ENCODE measurements at places on chromosomes 6 and 20.

GRCh38 chr20:32810941-32811340 lies 8.8 kb upstream of the MAPRE1 start:
- no peak for DNase-seq

GRCh38 chr6:157034436-157035230 lies 257.5 kb downstream of the ARID1B start:
- peak; percentile 42 for DNase-seq

DNA sequence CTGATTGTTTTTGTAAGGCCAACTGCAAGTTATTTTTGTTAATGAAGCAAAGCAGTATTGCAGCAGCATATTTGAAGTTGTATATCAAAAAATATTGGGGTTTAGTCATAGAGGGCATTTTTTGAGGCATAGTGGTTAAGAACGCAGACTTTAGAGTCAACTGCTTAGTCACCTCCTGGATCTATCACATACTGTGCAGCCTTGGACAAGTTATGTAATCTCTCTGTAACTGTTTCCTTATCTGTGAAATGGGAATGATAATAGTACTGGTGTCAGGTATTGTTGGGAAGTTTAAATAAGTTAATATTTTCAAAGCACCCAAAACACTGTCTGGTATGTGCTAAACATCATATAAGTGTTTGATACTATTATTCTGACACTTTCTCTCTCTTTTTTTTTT lies 27.2 kb upstream of the EFHC1 start:
- no peak for DNase-seq

GRCh38 chr20:61755971-61756845 lies 309.5 kb downstream of the TAF4 start:
- no peak for DNase-seq

DNA sequence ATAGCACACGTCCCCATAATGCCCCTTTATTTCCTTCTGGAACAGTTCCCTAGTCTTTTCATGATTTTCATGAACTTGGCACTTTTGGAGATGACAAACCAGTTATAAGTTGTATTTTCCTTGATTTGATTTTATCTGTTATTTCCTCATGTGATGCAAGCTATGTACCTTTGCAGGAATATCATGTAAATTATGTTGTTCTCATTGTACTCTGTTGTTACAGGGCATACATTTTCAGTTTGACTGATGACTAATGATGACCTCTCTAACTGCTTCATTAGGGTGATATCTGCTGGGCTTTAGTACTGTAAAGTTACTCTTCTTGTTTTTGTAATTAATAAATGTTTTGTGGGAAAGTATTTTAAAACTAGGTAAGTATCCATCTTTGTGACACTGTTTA lies 147.3 kb downstream of the ZFAND3 start:
- DNase-seq: no peak

GRCh38 chr6:127786109-127786508 lies 114.7 kb downstream of the THEMIS start:
- no peak for DNase-seq

DNA sequence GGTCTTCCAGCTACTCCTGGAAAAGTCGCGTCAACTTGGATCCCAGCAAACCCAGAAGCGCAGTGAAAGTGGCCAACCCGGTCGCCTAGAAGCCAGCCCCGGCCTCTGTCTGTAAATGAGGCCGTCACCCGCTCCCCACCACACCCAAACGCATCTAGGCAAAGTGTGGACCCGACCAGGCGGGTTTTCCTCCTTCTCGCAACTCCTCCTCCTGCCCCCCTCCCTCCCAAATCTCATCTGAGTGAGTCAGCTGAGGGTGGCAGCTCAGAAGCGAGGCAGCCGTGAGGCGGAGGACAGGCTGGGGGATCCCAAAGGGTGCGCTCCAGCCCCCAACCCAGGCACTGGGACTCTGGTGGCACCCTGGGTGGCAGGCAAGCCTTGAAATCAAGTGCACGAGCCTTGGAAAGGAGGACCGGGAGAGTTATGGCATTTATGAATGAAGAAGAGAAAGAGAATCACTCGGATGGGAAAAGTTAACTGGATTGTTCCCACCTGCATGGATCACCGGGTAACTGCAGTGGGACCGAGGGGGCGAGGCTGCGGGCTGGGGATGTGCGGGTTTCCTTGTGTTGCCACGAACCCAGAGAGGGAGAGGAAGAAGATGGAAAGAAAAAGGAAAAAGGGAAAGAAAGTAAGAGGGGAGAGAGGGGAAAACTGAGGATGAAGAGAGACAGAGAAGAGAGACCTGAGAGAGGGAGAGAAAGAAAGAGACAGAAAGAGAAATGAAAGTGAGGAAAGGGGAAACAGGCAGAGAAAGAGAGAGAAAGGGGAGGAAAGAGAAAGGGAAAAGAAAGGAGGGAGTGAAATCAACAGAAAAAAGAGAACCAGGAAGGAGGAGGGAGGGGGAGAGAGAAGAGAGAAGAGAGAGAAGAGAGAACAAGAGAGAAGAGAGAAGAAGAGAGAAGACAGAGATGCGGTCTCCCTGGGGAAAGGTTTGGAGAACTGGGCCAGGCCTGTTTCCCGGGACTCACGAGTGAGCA lies at the start of gene APCDD1L:
TSS of gene APCDD1L (minus strand) at position 167 of the 980 bp plus-strand sequence. CDS start 692 bp downstream, outside the sequence.
- DNase-seq: no peak

DNA sequence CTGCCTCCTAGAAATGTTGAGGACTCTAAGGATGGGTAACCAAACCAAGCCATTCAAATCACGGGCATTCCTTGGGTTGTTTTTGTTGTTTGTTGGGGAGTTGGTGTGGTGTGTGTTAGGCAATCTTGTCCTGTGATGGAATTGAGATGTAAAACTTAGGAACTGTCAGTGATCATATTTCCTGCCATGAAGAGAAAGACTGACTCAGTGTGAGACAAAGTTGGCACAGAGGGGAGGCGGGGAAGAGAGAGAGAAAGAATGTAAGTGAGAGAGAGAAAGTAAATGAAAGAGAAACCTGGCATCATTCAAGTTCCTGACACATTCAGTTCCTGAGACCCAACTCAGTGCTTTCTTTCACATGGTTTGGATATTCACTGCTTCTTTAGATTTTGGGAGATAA lies 21.6 kb upstream of the FBXO30 start:
- no peak for DNase-seq

GRCh38 chr6:166645896-166646295 lies 18.8 kb upstream of the RPS6KA2 start:
- no peak for DNase-seq

DNA sequence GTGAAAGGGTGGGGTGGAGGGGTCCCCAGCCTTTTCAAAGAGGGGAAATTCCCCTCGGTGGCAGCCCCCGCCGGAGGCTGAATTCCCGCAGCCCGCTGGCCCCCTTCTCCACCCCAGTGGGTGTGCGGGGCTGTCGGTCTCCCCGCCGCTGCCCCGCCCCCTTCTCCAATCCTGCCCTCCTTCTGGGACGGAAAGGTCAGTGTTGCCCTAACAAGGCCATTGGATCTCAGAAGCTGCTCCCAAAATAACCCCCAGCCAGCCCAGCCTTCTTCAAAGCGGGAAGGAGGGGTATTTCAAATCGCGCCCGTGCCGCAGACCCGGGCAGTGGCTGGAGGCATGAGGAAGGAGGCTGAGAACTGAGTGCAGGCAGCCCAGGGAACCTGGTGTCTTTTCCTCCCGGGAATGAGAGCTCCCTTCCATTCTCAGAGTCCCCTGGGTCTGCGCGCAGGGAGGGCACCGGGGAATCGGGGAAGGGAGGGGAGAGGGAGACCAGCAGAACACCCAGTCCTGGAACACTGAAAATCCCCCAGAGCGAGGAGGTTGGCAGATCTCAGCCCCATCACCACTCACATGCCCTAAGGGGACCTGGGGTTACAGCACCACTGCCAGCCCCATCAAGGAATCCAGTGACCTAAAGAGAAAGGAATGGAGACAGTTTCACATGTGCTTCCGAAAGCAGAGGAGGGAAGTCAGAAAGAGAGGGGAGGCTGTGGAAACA lies at the start of gene JPH2:
TSS of gene JPH2 (minus strand) at position 135 of the 718 bp plus-strand sequence. CDS start 483 bp downstream, outside the sequence.
- DNase-seq: no peak

DNA sequence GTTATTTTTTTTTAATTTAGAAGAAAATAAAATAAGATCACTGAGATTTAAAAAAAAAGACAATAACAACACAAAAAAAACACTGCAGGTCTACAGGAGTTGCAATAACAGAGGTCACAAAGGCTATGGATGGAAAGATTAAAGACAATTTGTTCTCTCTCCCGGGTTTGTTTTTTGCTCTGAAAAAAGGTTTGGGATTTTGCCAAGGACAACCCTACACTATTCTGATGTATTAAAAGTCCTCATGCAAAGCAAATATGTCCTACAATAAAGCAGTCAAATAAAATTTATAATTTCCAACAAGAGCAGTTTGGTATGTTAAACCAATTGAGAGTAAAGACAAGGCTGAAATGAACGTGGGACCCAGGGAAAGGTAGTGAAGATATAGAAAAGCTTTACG lies 55.6 kb downstream of the PTPRK start:
- DNase-seq: no peak

DNA sequence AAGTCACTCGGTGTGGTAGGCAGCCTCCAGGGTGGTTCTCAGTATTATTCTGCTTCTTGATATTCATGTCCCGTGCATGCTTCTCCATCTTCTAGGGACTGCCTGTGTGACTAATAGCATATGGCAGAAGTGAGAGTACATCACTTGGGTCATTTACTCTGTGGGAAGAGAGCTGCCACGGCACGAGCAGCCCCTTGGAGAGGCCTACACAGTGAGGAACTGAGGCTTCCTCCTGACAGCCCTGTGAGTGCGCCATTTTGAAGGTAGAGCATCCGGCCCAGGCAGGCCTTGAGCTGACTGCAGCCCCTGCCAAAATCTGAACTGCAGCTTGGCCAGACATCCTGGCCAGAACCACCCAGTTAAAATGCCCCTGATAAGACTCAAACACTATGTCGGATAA lies 17.3 kb upstream of the MCUR1 start:
- no peak for DNase-seq

DNA sequence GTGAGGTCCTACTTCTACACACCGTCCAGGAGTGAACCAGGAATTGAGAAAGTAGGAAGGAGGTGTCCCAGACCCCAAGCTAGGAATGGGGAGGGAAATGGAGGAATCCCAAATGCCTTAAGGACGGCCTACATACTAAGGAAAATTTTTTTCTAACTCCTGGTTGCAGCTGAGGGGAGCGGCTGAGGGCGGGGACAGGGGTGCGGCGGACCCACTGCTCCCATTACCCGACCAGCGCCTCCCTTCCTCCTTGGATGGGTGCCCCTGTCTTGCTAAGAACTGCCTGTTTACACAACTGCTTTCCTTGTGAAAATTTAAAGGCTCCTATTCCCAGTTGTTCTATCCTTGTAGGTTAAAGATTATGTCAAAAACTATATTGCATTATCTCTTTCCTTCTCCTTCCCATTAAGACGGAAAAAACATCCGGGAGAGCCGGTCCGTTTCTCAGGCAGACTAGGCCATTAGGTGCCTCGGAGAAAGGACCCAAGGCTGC lies 699 bp upstream of the HSPA1B start:
- no peak for DNase-seq

GRCh38 chr20:47887477-47888080 lies 102.3 kb upstream of the SULF2 start:
- no peak for DNase-seq

GRCh38 chr6:31556307-31556706 lies 8.9 kb downstream of the NFKBIL1 start:
- no peak for DNase-seq

GRCh38 chr20:48120120-48120519 lies 334.8 kb upstream of the SULF2 start:
- DNase-seq: no peak

- no peak for DNase-seq
Observed at GRCh38 chr20:54608943-54609342, 133.6 kb downstream of the DOK5 start.

DNA sequence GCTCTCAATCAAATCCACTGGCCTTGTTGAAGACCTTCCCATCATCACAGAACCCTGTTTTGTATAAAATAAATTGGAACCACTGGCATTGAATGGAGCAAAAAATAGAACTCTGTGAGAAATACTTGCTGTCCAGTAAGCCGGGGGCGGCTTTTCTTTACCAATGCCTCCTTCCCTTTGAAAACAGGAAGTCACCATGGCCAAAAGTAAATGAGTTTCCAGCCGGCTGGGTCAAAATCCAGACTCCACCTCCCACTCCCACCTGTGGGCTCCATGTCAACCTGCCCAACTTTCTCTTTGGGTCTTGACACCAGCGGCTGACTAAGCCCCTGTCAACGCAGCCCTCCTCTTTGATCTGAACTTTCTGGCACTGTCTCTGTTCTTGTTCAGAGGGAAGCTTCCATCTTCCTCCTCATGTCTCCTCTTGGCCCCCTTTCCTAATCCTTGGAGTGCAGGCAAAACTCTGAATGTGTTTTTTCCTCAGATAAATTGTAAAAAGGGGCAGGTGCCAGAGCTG lies 95.2 kb downstream of the TFAP2C start:
- no peak for DNase-seq

GRCh38 chr6:5034328-5034727 lies 30.5 kb upstream of the RPP40 start:
- no peak for DNase-seq

GRCh38 chr20:40287683-40288082 lies 401.4 kb downstream of the MAFB start:
- DNase-seq: no peak

DNA sequence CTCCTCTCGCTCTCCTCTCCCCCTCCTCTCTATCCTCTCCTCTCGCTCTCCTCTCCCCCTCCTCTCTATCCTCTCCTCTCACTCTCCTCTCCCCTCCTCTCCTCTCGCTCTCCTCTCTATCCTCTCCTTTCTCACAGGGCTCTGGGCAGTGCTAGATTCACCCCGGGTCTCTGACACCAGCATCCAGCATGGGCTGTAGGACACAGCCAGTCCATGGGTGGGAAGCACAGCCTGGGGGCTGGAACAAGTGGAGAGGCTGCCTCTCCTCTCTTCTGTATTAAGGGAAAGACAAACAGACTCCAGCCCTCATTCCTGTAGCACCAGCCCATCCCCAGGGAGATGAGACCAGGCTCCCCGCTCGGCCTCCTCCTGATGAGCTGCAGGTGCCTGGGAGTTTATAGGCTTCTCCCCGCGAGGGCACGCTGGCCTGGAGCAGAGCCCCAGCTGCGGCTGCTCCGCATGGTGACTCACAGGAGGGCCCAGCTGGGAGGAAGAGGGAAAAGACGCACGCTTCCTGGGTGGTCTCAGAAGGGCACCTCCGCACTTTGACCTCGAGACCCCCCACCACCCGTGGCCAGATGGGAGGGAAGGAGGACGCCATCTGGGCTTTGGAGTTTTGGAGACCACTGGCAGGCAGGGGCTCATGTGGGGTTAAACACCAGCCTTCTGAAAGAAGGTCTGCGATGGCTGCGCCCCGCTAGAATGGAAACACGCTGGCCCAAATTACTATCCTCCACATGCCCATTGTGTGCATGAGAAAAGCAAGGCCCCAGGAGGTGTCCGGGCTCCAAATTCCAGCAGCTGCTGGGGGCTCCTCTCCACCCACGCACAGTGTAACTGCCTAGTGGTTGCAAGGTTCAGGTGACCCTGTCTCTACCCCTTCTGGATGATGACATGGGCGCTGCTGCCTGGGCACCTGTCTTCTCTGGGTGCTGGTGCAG lies 68.0 kb downstream of the BMP7 start:
- DNase-seq: no peak

DNA sequence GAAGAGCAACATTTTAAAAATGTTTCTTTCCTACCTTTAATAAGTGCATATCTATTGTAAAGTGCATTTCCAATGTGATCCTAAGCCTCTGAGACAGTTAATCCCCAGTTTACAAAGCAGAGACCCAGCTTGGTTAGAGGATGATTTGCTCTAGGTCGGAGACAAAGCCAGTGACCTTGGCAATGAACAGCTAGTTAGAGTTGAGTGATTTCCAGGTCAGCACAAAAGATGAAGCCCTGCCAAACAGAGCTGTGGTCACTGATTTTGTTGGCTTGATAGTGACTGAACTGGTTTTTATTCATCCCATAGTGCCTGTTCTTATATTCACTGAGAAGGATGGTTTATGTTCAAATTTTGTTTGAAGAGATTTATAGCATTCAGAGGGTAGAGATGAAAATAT lies 56.6 kb upstream of the CD83 start:
- no peak for DNase-seq

GRCh38 chr20:34547844-34548613 lies 10.5 kb upstream of the MAP1LC3A start:
- DNase-seq: no peak
